GM12892 (cell line): ENCODE measurements at places on chromosomes 1 and 21.

DNA sequence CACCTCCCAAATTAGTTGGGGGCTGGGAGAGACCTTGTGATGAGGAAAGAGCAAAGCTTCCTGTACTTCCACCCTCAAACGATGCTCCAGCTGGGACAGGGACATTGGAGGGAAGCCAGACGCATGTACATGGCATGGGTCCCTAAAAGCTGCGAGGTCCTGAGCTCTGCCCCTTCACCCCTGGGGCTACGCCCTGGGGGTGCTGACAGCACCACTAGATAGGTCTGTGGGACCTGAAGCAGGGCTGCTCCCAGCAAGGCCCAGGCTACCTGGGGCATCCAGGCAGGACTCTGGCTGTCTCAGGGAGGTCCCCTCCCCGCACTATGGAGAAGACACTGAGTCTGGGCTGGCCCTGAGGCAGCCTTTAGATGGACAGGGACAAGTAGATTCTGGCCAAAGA lies 83.4 kb downstream of the DMRTB1 start:
- DNase-seq, result no peak

DNA sequence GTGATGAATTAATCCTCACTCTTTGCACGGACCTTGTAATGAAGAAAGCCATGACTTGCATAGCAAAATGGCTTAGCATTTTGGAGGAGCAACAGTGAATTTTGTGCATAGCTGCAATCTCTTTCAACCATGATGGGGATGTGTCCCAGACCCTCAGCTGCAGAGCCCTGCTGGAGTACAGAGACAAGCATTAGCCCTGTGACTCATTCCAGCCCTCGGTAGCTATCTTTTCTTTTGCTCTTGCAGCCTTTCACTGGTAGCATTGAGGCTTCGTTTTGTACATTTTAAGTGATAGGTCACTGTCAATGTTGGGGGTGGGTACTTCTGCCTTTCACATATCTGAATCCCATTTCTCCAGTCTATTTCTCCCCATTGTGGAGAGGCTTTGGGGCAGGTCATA lies 58.4 kb downstream of the SLC35F3 start:
- DNase-seq, result no peak

DNA sequence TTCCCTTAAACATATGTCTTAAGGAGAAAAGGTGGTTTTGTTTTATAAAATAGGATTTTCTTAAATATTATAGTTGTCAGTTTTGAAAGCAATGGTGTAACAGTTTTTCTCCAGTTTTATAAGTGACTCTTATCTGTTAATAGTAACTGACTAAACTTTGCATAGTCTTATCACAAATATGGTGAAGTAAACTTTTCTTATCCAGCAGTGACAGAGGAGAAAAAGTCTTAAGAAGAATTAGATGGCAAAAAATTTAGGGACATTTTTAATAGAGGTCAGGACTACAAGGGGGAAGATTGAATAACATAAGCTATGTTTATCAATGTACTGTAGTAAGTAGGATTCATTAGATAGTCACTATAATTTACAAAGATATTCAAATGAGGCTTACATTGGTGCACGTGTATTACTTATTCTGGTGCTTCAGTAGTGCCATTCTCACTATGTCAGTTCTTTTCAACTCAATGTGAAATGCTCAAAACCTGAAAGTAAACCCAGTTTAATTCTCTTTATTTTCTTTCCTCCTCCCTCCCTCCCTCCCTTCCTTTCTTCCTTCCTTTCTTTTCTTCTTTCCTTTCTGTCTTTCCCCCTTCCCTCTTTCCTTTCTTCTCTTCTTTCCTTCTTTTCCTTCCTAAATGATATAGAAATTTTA lies 26.1 kb downstream of the F3 start:
- no peak for DNase-seq

DNA sequence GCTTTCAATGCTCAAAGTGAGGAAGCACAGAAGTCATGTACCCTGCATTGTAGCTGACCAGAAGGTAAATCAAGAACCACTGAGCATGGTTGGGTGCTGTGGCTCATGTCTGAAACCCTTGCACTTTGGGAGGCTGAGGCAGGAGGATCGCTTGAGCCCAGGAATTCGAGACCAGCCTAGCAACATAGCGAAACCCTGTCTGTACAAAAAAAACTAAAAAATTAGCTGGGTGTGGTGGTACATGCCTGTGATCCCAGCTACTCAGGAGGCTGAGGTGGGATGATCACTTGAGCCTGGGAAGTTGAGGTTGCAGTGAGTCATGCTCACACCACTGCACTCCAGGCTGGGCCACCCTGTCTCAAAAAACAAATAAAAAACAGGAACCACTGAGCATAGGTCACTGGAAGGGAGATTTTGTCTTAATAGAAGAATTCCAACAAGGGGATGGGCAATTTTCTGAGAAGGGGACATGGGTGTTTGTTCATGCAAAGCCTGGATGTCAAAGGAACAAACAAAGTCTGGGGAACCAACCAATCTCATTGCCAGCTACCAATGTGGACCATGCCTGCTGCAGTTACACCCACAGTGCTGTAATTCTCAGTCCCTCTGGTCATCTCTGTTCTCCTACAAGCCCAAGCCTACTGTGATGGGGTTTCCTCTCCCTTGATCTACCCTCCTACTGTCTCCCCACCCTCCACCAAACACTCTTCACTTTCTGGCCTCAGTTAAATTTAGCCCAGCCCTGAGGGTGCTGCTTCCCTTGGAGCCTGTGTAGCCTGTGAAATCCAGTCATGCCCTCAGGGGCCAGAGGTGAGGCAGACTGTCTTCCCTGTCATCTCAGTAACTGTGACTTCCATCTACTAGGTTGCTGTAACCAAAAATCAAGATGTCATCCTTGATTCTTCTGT lies 47.9 kb downstream of the ELF3 start:
- no peak for DNase-seq

DNA sequence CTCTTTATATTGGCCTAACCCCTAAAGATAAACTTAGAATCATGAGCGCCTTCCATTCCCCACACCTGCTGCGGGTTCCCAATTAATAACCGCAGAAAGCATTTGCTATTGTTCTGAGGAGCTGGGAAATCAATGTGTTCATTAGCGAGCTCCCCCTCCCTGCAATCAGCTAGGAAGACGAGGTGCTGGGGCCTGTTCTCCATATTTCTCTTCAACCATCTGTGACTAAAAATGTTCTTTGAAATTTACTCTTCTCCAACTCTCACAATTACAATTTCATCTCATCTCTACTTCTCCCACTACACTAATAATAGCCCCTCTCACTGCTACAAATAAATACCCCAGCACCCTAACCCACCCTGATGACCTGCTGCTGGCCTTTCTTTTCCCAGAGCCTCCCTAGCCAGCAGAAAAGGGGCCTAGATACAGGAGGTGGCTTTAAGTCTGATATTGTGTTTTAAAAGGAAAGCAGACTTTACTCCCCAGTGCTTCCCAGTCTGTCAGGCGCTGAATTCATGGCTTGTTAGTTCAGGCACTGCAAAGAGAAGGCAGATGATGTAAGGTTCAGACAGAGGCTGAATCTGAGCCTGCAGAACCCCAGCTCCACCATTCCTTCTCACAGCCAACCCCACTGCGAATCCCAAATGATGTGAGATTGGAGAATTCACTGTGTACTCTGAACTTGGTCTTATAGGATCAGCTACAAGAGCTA lies 477.5 kb upstream of the DAB1 start:
- DNase-seq, result no peak

GRCh38 chr1:8111560-8111959 lies 85.5 kb upstream of the ERRFI1 start:
- no peak for DNase-seq

DNA sequence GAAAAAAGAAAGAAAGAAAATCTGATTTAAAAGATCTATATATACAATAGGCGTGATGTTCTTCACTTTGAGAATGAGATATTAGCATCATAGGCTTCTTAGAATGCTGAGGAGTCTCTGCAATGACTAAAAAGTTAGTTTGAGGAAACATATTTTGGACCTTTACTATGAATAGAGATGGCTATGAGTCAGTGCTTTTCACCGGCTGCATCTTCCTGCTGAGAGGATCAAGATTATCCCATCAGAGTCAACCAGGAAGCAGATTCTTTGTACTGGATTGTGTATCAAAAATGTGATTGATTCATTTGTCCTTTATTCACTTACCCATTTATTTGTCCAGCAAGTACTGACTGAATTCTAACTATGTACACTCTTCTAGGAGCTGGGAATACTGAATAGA lies 144.2 kb downstream of the KCNK2 start:
- DNase-seq, result no peak

GRCh38 chr1:186750257-186750656 lies 70.0 kb upstream of the PTGS2 start:
- no peak for DNase-seq

DNA sequence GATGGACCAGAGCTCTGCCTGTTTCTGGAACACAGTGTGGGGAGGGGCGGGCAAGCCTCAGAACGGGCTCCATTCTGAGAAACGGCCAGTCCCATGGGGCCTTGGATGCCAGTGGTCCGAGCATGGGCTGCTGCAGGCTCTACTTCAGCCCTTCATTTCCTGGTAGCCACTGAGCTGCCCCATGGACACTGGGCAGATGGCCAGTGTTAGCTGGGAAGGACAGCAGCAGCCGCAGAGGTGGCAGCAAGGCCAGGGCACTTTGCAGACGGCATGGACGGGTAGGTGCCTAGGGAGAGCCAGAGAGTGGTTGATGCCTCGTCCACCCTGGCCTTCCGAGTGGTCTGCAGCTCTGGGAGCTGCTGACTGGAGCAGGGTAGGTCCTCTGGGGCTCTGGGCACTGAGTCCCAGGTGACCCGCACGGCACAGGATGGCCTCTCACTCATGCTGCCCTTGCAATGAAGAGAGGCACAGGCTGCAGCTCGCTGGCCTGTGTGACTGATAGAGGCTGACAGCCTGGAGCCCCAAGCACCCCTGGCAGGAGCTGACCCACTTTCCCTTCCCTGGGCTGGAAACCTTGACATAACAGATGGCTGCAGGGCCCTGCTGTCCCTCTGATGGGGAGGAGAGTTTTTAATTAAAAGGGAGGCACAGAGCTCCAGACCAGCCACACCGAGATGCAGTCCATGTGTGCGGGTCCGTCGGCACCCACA lies 87.7 kb upstream of the COL6A1 start:
- DNase-seq, result no peak

DNA sequence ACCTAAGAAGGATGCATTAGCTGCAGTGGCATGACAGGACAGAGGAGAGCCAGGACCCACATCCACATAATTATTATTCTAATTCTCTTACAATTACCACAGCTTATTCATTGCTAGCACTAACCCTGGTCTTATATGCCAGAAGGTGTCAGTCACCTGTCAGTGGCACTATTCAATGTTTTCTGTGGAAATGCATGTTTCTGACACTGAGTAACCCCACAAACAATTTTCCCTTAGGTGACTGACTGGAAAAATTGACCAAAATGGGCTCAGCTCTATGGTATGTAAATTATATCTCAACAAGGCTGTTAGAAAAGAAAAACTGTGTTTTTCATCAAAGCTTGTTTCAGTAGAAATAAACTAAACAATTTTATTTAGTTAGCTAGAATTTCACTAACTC lies 117.9 kb upstream of the KRTAP19-8 start:
- DNase-seq, result no peak

DNA sequence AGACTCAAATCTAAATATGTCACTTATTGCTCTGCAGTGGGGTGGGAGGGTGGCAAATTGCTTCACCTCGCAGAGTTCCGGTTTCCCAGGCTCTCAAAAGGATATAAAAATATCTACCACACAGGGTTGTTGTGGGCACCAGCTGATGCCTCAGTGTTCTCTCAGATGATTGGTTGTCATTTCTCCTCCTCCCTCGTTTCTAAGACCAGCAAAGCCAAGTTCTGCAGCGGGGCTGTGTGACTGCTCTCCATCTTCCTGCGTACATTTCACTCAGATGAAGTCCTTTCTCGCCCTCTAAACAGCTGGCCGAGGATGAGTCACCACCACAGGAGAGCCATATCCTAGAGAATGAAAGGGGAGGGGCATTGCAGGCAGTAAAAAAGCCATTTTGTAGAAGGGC lies 35.0 kb upstream of the VWA5B1 start:
- DNase-seq, result no peak

DNA sequence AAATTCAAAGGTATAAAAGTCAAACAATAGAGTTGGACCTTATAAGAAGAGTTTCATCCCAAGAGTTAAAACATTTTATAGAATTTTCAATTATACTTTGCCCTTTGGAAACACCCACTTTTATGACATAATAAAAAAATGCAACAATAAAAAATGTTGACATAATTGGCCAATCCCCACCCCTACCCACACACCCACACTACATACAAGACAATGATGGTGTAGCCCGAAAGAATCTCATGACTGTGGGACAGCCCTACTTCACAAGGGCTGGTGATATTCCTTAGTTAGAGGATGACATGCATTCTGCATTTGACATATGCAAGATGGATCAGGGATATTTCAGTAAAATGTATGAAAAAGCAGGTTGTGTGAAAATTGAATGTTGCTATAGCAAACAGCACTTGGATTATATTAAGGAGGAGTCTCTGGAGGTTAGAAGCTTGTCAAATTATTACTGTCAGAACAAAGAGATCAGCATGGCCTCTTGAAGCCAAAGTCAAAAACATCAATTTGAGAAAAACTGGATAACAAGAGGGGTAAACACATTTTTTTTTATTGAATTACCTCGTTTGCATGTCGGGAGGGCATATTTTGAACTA lies 133.0 kb upstream of the SAMSN1 start:
- no peak for DNase-seq

DNA sequence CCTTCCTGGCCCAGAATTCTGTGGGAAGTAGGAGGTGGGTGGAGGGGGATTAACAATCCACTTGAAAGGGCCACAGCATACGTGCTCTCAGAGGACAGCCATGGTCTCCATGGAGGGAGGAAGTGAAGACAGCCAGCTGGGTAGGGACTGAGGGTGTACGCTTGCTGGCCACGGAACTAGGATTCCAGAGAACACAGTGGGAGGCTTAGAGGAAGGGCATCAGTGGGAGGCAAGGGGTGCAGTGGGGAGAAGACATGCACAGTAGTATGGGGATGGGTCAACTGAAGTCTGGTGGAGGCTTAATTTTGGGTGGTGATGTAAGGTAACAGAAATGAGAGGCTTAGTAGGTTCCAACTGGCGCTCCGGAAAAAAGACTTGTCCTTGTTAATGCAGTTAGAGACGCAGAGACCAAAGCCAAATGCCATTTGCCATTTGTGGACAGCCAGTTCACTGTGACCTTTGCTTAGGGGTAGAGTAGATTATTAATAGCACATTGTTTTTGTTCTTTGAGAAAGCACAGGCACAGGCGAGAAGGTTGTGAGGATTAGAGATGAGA lies 103.0 kb downstream of the ZSCAN20 start:
- DNase-seq, result no peak

DNA sequence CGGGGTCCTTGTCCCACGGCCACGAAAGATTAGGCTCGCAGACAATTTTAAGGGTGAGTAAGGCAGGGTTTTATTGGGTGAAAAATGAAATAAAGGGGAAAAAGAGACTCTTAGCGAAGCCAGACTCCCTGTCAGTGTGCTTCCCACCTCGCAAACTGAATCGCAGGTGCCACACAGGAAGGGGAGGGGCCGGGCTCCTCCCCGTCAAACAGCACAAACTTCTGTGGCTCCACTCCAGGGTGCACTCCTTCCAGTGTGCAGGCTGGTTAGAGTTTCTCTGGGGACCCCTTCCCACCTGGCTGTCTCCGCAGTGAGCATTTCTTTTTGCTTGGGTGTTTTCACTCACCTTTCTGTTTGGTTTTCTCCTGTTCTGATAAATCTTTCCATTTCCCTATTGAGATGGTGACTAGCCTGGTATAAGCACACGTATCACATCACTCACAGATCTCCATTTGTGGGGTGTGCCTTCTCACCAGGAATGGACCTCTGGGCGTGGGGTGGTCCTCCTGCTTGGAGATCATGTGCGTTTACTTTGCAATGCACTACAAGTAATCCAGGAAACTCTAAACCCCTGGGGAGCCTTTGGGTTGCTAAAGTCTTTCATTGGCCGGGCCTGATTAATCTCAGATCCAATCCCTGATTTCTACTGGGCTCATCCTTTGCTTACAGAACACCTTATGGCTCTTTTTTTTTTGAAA lies 37.6 kb upstream of the GALNT2 start:
- DNase-seq, result no peak
